ENCODE measurements at places on chromosomes 1 and 21.

GRCh38 chr1:192933744-192934143 lies 124.9 kb downstream of the RGS2 start:
- DNase-seq = no peak

- DNase-seq = no peak
Observed at GRCh38 chr21:18991846-18992245, 588.3 kb upstream of the TMPRSS15 start.

DNA sequence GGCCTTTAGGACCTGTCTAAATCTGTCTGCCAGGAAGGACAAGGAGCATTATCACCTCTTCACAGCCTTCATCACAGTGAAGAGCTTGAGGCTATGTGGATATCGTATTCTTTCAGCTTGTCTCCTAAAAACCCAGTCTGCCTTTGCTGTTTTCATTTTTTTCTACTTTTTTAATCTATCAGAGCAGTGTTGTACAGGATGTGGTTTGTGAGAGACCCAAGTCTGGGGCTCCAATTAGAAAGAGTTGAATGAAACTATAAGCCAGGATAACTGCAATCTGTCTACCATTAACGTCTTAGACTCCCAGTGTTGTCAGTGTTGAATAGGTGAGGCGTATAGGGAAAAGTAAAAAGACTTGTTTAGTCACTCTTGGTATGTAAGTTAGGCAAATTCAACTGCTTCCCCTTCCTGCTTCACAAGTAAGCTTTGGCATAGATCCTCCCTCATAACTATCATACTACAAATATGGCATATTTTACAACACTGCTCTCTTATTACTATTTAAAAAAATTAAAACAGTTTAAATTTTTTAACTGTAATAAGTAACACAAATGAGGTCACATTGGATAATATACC lies 1225.8 kb upstream of the PRMT6 start:
- DNase-seq = no peak

DNA sequence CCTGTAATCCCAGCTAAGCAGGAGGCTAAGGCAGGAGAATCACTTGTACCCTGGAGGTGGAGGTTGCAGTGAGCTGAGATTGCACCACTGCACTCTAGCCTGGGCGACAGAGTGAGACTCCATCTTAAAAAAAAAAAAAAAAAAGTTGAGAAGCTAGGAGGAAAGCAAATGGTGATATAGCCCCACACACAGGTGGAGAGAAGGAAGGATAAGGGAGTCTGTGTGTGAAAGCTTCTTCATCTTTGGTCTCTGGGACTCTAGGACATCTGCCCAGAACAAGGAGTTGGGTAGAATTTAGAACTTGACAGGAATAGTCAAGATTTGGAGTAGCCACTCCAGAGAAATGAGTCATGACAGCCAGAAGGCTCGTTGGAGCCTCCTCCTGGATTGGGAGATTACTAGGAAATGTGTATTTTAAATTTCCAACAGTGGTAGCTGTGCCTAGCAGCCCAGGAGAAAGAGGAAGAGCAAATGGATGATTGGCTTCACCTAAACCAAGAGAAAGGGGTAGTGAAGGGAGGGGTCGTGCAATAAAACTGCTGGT lies 19.9 kb downstream of the NPL start:
- no peak for DNase-seq

- no peak for DNase-seq
Observed at GRCh38 chr1:171127099-171127498, 36.4 kb downstream of the FMO3 start.

DNA sequence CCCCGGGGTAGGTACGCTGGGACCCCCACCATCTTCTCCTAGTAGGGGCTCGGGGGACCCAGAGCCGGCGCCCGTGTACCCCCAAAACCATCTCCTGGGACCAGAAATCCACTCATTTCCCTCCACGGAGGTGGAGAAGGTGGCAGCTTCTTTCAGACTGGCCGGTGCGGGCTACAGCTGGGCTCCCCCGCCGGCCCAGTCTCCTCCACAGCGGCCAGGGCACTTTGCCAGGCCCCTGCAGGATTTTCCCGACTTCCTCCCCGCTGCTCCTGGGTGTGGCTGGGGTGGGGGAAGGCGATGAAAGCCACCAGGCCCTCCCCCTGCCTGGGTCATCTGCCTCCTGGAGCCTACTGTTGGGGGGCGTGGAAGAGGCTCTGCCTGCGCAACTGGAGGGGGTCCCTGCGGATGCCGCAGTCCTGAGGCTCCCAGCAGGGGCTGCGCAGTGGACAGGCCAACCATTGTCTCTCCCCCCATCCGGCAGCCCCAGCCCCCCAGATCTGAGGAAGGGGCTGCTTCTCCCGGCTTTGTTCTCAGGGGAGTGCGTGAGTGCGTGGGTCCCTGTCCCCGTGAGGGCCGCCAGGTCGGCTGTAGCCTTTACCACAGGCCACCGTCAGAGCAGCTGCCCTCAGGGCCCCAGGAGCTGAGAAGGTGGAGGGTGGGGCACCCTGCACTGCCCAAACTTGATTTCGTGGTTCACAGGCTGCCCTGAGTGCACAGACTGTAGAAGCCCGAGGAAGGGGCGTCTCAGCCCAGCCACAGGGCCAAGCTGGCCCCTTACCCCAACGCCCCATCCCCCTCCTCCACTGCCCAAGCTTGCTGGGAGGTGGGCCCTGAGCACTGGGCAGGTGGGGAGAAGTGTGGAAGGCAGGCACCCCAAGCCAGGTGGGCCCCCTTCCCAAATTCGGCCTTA lies 1.3 kb downstream of the AGRN start:
- no peak for DNase-seq

- no peak for DNase-seq
Observed at GRCh38 chr1:47711184-47711847, 273.5 kb downstream of the FOXD2 start.

DNA sequence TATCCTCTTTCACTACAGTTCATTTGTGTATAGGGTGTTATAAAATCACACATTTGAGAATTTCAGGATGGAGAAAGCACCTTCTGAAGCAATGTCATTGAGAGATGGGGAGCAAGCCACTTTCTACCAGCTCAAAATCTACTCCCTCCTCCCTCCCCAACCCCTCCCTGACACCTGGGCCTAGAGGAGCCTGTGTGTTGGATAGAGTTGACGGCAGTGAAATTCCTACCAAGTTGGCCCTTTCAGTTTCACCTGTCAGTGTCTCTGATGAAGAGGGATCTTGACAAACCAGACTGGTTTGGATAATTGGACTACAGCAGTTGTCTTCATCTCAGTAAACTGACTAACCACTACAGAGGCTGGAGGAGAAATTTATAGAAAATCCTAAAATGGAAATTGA lies 125.0 kb upstream of the HOOK1 start:
- DNase-seq = no peak

- DNase-seq = no peak
Observed at GRCh38 chr1:61914823-61915482, 172.7 kb downstream of the PATJ start.

DNA sequence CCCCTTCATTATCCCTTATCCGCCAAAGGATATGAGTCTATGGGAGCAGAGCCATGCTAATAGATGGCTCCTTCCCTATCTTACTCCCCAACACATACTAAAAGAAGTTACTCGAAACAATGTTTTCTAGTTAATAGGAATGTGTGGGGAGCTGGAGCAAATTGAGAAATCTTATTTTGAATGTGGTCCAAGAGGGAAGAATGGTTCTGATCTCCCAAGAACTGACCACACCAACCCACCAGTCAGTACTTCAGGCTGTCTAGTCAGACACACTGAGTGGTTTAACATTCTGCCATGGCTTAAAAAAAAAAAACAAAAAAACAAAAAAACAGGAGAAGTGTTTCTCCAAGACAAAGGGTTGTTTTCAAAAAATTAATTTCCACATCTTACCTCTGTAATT lies 31.5 kb upstream of the DNASE2B start:
- no peak for DNase-seq

DNA sequence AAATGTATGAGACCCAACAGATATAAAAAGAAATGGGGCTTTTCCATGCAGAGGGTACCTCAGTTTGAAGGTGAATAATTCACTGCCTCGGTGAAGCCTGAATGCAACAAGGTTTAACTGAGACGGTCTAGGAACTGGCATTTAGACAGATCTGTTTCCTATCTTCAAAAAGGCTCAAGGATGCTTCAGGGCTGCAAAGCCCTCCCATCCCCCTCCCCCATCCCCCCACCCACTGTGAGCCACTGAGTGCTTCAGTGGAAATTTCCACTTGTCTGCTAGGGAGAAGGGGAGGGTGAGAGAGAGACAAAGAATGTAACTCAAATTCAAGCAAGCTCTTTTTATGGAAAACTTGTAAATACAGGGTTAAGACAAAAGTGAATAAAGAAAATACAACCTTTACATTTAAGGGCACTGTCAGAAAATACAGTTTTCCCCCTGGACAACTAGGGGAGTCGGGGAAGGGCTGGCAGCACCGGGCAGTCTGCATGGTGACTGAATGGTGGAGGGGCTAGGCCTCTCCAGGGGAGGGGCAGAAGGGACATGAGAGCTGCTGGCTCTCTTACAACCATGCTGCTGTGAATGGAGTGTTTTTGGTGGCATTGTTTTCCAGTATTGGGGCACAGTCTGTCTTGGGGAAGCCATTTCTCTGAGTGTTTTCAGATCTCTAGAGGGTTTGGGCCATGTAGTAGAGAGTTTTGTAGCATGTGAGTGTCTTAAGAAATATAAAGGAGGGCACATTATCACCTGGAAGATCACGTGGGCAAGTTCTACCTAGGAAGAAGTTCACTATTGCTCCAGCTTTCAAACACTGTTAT lies 56.7 kb downstream of the MRPS6 start:
- DNase-seq = no peak

DNA sequence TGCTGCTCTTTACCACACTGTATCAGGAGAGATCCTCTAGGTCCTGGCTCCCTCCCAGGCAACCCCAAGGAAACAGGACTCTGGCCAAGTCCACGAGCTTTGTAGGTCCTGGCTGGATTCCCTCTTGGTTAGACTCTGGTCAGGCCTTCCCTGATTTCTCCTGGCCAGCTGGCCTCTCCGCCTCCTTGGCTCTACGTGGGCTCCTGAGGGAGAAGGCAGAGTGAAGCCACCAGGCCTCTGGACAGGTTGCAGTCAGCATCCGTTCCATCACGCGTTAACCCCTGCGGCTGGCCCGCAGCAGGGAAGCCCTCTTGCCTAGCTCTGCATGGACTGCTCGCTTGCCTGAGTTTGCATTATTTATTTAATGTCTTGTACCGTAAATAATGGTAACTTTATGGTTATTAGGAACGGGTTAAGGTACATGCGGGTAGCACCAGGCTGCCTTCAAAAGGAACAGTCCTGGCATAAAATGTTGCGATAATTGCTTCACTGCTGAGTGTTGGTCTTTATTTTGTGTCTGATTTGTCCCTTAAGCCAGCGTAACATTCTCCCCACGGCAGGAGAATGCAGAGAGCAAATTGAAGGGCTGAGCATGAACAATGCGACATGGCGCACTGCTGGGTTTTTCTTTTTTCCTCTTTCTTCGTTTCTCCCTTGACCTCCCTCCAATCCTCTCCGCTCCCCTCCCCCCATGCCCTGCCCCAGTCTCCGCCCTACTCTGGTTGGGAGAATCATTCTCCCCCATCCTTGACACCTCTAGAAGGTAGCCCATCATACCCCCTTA lies 100.3 kb downstream of the RNF220 start:
- DNase-seq = no peak

DNA sequence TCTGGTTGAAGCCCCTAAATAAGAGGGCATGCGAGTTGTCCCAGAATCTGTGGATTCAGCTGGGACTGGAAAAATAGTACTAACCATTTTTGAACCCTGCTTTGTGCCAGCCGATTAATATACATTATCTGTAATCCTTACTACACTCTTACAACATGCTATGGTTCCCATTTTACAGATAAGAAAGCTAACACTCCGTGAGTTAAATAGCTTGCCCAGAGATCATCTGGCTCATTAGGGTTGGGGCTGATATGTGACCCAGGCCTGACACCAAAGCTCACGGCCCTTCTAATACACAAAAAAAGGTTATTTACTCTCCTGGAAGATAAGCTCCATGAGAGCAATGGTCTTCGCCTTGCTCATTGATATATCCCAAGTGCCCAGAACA lies 14.9 kb downstream of the ATP2B4 start:
- no peak for DNase-seq

GRCh38 chr1:172755099-172755498 lies 96.2 kb downstream of the FASLG start:
- DNase-seq = no peak

GRCh38 chr1:29854700-29855276 lies 618.5 kb downstream of the PTPRU start:
- DNase-seq = no peak

DNA sequence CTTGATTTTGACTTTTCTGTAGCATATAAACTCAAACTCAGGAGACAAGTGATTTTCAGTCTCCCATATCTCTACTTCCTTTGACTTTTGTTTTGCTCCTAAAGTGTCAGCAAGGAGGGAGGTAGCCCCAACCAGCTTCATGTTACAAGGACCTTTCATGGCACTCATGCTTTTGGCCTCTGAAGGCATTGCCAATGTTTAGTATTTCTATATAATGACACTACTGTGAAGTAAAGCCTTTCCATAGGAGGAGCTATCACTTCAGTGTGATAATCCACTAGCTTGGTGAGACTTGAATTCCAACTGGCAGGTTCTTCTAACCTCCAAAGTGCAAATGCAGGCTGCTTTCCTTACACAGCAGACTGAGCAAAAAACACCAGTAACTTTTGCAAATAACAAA lies 14.4 kb downstream of the COLGALT2 start:
- DNase-seq = no peak

DNA sequence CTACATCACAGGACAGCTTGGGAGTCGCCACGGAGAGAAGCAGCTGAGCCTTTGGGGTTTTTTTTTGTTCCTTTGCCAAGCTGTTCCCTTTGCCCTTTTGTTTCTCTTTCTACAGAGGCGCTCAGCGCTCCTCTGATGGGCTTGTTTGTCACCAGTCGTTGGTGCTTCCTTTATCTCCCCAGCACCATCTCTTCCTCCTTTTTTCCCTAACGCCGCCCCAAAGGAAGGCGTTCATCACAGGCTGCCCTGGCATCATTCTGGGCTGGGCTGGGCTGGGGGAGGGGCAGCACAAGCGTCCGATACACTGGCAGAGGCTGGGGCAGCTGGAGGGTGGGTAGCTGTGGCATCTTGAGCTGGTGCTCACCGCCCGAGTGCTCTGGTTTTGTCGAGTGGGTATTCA lies 10.5 kb downstream of the IGSF21 start:
- DNase-seq = no peak

DNA sequence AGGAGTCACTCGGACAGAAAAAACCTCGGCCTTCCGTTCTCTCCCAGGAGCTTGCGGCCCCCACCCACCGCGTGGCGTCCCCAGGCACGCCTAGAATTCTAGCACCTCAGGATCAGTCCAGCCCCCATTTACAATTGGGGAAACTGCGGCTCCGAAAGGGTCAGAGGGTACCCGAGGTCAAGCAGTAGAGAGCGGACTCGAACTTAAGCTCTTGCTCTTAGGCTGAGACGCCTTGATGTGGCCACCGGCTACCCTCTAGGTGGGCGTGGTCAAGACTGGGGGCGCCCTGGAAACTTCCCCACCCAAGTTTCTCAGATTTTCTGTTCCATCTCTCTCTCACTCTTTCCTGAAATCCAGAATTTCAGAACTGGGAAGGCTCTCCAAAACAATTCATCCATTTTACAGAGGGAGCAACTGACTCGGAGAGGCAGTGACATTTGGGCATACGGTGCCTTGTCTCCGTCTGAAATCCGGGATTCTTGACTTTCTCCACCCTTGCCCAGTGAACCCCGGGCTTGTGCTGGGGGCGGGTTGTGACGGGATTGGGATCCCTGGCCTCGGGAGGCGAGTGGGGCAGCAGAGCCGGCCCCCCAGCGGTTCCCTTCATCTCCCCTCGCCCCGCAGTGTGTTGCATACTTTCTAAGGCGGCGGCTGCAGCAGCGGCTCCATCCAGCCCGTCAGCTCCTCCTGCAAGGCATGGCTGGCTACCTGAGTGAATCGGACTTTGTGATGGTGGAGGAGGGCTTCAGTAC lies 777 bp downstream of the AZIN2 start:
- DNase-seq = no peak

GRCh38 chr1:160018900-160019299 lies 12.9 kb downstream of the PIGM start:
- DNase-seq = no peak

- DNase-seq = no peak
Observed at GRCh38 chr1:89588480-89588879, 44.4 kb upstream of the LRRC8C start.

All from stimulated activated CD8-positive, alpha-beta memory T cell treated with anti-CD3 and anti-CD28 coated beads, Interleukin-4, amount 100 ng/mL, for 48 hours (primary cell).